Osteocyte (in vitro differentiated cells): ENCODE measurements at places on chromosomes 4 and X. TPM values are rescaled to one million over a fixed set of nuclear protein-coding genes. Genes with fewer than 3 reads are reported as not detected.

GRCh38 chr4:28427306-28428085 lies 1566.9 kb downstream of the STIM2 start:
- DNase-seq = no peak

- no peak for DNase-seq
Observed at GRCh38 chr4:38002451-38003071, 42.4 kb downstream of the PTTG2 start.

GRCh38 chrX:47143894-47144625 lies 442 bp downstream of the NDUFB11 start:
- no peak for DNase-seq

DNA sequence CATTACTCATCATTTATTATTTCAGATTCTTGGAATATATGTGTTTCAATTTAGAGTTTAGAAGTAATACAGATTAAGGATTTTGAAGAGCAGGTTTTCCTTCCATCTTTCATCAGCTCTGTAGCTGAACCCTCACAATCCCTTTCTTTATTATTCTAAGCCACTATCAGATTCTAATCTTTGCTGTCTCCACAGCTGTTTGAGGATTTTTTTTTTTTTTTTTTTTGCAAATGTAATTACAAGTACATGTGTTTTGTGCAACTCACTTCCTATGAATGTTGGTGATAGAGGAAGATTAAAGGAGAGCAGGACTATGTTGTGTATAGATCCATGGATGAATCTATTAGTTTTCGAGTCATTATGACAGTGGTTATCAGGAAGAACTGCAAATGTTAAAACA lies 87.4 kb upstream of the TENM3 start:
- DNase-seq = no peak

DNA sequence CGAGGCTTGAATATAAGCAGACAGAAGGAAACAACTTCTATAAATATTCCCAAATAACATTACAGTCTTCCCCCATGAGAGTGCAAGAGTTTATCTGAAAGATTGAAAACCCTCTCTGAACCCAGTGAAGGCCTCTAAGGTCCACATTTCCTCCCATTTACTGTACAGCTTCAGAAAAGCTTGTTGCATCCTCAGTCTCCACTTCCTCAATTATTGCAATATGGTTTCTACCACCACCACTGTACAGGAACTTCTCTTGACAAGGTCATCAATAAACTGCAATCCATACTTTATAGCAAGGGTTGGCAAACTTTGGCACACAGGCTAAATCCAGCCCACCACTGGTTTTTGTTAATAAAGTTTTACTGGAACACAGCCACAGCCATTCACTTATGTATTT lies 239.0 kb downstream of the THOC2 start:
- no peak for DNase-seq

DNA sequence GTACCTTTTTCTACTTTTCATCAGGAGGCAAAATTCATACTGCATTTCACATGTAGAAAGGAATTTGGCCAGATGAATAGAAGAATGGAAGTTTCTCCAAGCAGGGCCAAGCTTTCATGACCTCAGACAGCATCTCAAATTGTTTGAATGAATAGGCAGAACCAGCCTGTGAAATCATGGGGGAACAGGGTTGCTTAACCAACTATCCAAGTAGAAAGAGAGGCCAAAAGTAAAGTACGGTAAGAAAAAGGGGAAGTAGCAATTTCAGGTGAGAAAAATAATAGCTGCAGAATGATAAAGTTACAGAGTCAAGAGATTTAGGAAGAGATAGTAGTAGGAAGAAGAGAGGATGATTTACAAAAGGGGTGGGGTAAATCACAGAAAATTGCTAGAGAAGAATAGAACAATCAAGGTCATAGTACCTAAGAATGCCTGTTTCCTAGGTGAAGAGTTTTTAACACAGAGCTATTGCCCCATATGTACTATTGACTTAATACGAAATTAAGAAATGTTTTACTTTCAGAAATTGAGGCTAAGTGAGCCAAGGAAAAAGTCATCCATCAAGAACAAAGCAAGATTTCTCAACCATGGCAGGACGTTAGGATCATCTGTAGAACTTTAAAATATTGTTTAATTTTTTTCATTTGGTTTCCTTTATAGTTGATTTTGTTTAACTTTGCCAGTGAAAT lies 177.1 kb upstream of the TET2 start:
- DNase-seq = no peak

DNA sequence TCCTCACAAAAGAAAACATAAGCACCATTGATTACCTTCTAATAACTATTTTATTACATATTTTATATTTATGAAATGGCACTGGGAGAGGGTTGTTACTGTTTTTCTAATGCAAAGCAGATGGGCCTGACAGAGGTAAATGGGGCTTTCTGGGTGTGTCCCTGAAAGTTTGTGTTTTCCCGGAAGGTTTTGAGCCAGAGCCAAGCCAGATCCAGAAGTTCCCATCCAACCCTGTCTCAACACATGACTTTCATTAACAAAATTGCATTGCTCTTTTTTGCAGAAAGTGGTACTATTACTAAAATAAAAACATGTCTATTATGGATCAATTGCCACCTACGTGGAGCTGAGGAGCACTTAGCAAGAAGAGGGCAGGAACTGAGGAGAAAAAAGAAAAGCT lies 181.3 kb downstream of the RAB28 start:
- DNase-seq = no peak

GRCh38 chrX:153776120-153776599 lies 4.7 kb upstream of the SRPK3 start:
- no peak for DNase-seq

GRCh38 chrX:15956681-15957080 lies 102.1 kb upstream of the AP1S2 start:
- no peak for DNase-seq

GRCh38 chr4:140789759-140790158 lies 33.6 kb upstream of the TBC1D9 start:
- DNase-seq = no peak

DNA sequence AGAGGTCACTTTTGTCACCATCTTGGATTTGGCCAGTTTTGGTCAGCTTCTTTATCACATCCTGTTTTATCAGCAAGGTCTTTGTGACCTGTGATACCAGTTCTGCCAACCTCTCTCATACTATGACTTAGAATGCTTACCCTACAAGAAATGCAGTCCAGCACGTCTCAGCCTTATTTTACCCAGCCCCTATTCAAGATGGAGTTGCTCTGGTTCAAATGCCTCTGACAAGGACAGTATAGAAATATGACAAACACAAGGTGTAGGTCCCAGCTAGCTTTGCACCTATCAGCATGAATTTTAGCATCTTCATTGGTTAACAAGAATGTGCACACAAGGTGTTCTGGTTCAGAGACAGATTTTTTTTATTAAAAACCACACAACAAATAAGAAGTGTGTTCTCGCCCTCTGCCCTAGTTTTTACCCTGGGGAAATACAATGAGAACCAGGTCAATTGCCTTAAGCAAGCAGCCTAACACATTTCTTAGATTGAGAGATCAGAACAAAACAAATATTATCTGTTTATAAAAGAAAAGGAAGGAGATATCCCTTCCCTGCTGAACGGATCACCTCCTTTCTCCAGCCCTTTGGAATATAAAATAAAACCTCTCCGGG lies 962.3 kb upstream of the PRKX start:
- no peak for DNase-seq

The GPC4 gene
- total RNA-seq = 98.0 and 101 TPM in 2 replicates

The VCX3A gene
- 0.63 and 0.67 TPM in 2 replicates for total RNA-seq

The AWAT2 gene
- not detected in 2 replicates for total RNA-seq

The CFI gene
- total RNA-seq = not detected in 2 replicates

The FAM120C gene
- total RNA-seq = 11.6 and 12.0 TPM in 2 replicates

The ZNF732 gene
- 0.30 and 0.31 TPM in 2 replicates for total RNA-seq
